ENCODE measurements at places on chromosomes 2 and 18.

GRCh38 chr2:216389570-216389969 is 17.3 kb upstream of the MARCHF4 start:
- no peak for DNase-seq

GRCh38 chr2:166000401-166000800 is 46.8 kb upstream of the TTC21B start:
- DNase-seq = no peak

- DNase-seq = no peak
Observed at GRCh38 chr2:224562831-224563230, 22.3 kb downstream of the CUL3 start.

DNA sequence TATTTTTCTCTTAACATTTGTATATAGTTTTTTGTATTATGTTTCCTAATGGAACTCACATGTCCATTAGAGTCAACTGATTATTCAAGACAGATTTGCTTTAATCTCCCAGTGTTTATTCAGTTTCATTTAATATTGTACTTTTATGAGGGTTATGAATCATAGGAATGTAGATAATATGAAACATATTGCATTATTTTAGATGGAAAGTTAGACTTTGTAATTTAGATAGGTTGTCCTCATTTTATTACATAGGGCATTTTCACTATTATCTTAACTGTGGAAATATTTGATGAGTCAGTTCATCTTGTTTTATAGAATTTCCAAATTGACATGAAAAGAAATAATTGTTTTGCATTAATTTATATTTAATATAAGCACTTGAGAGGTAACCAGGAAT is 240.8 kb downstream of the PLCL1 start:
- no peak for DNase-seq

GRCh38 chr2:8427211-8427610 is 254.6 kb upstream of the ID2 start:
- no peak for DNase-seq

DNA sequence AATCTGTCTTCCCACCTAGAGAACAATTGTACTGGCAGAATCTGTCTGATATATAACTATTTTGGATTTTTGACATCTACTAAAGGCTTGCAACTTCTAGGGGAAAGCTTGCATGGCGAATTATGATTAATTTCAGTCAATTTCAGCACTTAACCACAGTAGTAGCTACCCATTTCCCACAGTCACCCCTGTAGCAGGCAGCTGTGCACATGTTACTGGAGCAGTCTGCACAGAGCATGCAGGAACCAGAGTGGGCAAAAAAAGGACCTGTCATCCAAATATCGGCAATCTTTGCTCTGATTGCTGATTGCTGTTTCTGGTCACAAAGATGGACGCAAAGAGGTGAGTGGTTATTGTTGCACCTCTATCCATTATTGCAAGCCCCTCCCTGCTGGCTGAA is 473.3 kb downstream of the SPAG16 start:
- no peak for DNase-seq

- DNase-seq = peak; percentile 2
Observed at GRCh38 chr18:35158728-35159450, 81.9 kb upstream of the ZNF397 start.

- no peak for DNase-seq
Observed at GRCh38 chr2:127371037-127371436, 16.7 kb downstream of the MAP3K2 start.

- DNase-seq = no peak
Observed at GRCh38 chr2:126864861-126865260, 33.8 kb upstream of the TEX51 start.

DNA sequence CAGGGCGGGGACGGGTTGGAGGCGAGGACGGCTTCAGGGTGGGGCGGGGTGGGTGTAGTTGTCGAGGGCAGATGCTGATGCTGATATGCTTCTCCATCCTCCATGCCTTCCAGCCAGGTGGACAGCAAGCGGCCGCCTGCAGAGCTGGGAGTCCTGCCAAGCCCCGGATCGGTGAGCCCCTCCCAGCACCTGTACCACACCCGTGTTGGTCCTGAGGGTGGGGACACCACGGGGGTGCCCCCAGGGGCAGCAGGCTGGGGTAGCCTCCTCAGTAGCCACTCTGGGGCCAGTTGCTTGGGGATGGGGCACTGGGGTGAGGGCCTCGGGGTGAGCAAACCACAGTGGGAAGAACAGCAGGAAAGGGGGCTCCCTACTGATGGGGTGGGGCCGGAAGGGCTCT is 2.6 kb downstream of the ANO7 start:
- no peak for DNase-seq

DNA sequence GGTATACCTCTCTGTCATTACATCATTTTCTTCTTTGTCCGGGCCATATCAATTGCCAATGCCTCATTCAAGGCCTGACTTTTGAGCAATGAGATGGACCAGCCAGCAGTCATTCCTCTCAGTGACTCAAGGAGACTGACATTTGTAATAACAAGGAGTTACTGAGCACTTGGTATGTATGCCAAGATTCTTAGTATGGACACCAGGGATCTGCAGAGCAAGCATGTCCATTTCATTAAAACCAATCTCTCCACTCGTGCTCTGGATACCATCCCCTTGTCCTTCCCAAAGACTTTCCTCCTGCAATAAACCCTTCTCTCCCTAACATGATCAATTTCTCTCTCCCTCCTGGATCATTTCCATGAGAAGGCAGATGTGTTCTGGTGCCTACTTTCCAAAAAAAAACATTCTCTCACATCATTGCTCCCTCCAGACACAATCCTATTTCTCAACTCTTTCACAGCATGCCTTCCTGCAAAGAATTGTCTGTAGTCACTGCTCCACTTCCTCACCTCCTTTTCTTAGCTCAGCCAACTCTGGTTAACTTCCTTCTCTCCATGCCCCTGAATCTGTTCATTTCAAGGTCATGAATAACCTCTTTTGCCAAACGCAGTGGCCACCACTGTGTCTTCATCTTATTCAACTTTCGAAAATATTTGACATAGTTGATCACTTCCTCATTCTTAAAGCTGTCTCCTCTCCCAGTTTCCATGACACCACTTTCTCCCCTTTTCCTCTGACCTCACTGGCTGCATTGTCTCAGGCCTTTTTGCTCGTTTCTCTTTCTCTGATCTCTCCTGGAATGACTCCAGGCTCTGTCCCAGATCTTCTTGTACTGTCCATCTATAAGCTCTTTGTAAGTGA is 102.8 kb upstream of the CYP1B1 start:
- DNase-seq = no peak

DNA sequence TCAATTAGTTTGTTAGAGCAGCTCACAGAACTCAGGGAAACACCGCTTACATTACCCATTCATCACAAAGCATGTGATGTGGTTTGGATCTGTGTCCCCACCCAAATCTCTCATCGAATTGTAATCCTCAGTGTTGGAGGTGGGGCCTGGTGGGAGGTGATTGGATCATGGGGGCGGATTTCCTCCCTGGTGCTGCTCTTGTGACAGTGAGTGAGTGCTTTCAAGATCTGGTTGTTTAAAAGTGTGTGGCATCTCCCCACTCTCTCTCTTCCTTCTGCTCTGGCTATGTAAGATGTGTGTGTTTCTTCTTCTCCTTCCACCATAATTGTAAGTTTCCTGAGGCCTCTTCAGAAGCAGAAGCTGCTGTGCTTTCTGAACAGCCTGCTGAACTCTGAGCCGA is 63.5 kb upstream of the AGPS start:
- DNase-seq = no peak

DNA sequence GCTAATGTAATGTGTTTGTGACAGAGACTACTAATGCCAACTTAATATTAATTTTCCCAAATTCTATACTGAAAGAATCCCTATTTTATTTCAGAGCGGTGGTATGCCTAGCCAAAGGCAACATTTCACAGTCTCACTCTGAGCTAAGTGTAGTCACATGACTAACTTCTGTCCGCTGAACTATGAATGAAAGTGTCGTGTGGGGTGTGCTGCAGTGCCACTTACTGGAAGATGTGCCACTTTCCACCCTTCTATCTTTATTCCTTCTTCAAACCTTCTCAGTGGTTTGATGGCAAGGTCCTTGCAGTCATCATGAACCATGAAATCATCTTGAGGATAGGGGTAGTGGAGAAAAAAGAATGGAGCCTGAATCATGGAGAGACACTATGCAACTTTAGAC is 47.3 kb upstream of the C1D start:
- DNase-seq = no peak

- DNase-seq = no peak
Observed at GRCh38 chr18:21815101-21815500, 74.5 kb downstream of the MIB1 start.
